ENCODE measurements at places on chromosomes 11 and 22.
A peak's percentile ranks its signal among the peaks of the same experiment; 100 is the strongest.

- DNase-seq, result no peak
Observed at GRCh38 chr11:55357560-55358184, 10.1 kb upstream of the OR4A15 start.

- no peak for DNase-seq
Observed at GRCh38 chr11:19342036-19342435, 101.3 kb upstream of the E2F8 start.

GRCh38 chr11:124898263-124898680 lies 607 bp upstream of the ROBO4 start:
- no peak for DNase-seq

- DNase-seq, result no peak
Observed at GRCh38 chr11:129374993-129375750, 476 bp upstream of the BARX2 start.

DNA sequence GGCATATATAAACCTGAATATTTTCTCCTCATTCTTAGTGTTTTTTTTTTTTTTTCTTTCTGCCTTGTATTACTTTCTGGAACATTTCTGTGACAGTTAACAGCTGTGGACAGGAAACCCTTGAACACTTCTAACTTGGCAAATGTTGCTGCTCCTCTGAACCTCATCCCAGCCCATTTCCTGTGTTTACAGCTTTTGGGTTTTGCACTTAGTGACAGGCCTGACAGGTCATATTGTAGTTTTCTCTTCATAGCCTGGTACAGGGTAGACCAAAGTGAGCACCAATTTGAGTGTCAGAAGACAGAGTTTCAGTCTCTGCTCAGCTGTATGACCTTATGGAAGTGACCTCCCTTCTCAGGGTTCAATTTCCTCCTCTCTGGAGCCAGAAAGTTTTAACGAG lies 91.6 kb downstream of the STIM1 start:
- peak; percentile 35 for DNase-seq

GRCh38 chr22:46079861-46080821 lies 70.2 kb upstream of the PPARA start:
- DNase-seq, result peak; percentile 59

DNA sequence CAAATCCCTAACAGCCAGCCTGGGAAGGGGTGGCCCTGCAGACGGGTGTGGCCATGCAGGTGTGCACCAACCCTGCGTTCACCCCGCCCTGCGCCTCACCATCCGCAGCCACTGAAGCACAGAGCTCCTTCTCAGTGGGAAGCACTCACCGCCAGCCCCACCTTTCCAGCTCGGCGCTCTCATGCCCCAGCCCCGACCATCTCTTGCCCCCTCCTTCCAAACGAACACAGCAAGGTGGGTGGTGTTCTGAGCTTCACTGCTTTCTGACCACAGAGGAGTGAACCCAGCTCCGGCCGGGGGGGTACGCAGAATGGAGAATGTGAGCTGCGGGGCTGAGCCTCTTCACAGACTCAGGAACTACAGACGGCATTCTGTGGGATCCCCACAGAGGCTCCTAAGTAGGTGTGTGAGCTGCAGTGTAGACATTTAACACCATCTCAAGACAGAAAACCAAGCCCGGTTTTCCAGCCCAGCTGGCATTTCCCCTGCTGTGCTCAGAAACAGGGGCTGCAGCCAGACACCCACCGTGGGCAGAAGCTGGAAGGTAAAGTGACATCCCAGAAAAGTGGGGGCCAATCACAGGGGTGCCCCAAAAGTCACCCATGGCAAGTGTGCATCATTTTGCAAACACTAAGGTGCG lies 88.4 kb upstream of the RTL6 start:
- peak; percentile 46 for DNase-seq

DNA sequence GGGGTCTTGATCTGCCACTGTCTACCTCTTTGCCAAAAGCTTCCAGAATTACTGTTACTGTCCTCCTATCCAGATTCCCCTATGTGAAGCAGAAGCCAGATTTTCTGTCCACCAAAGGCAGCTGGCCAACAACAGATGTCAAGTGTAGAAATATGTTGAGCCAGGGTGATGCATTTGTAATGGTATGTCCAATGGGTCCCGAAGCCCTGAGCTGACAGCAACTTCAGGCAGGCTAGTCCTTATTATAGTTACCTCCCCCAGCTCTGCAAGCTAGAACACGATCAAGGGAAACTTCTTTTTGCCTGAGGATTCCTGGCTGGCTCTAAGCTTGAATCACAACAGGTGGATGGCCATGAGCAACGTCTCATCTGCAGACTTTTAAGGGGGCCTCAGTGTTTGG lies 10.2 kb downstream of the PAMR1 start:
- no peak for DNase-seq

DNA sequence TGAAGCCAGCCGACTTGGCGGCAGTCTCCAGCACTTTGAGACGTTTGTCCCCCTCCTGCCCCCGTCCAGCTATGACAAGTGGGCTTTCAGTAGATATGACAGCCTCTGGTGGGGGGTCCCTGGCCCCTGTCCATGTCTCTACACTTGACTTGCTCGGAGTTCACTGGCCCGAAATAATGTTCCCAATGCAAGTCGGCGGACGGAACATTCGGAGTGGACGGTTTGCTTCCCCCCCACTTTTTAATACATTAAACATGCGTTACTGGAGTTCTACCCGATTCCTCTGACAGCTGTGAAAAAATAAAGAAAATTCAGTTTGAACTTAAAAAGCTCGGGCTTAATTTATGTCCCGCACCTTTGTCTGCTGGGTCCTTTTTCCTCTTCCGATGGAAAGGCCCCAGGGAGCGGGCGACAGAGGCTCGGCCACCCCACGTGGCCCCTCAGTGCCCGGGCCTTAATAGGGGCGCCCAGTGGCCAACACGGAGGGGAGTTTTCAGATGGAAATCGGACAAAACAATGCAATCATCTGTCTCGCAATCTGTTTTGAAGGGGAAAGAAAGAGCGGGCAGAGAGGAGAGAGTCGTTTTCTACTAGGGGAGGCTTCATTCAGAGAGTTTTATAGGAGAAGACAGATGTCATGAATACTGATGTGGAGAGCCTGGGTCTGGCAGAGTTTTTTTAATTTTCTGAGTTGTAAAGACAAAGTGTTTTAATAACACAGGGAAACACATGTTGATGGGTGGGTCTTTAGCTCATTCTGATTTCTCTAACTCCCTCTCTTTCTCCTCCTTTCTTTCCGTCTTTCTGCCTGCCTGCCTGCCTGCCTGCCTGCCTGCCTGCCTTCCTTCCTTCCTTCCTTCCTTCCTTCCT lies 50.2 kb downstream of the SMIM38 start:
- DNase-seq, result no peak

DNA sequence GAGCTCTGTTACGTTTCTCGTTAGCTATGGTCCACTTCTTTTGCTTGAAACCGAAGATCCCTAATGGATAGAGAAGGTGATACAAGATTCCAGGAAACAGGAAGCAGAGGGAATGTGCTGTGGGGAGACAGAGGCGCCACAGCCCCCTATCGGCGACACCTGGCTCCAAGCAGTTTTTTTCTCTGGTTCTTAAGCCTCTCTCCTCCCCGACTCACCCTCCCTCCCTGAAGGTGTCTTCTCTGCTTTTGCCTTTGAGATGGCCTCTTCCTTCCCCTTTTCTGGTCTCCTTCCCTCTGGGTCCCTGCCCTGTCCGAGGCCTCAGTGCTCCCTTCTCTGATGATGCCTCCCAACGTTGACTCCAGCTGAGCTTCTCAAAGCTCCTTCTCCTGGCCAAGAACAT lies 14.2 kb upstream of the APOBEC3A start:
- no peak for DNase-seq

DNA sequence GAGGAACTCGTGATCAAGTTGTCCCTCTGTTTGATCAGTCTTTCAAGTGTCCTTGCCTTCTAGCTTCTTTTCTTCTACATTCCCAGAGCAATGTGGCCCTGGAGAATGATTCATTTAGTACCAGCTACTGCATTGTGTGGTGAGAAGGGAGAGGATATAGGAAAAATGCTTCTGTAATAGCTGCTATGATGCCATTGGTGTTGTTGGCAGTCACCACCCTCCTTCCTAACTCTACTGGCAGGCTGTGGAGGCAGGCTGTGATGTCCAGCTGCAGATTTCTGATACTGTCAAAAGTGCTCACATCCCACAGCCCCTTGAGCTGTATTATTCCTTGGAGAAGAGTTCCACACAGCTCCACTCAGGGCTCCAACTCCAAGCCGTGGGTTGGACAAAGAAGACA lies 52.8 kb downstream of the ENDOD1 start:
- no peak for DNase-seq

GRCh38 chr22:49160261-49161001 lies 667.2 kb downstream of the BRD1 start:
- DNase-seq, result no peak

DNA sequence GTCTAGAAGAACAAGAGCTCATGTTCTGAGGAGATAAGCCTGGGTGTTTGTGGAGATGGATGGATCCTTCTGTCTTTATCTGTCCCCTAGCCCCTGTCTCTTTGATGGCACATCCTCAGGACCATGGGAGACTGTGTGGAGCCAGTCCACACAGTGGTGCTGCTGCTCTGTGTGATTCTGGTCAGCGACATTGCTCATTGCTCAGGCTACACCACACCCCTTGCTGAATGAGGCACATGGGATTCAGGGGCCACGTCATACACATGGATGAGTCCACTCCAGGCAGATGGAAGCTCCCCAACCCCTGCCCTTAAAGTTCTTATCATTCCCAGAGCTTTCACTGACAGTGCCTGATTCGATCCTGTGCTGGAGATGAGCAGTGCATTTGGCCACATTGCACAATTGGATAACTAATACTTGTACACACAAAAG lies 222.2 kb downstream of the NAV2 start:
- DNase-seq, result no peak

- DNase-seq, result no peak
Observed at GRCh38 chr22:19635644-19636043, 78.7 kb upstream of the SEPTIN5 start.

DNA sequence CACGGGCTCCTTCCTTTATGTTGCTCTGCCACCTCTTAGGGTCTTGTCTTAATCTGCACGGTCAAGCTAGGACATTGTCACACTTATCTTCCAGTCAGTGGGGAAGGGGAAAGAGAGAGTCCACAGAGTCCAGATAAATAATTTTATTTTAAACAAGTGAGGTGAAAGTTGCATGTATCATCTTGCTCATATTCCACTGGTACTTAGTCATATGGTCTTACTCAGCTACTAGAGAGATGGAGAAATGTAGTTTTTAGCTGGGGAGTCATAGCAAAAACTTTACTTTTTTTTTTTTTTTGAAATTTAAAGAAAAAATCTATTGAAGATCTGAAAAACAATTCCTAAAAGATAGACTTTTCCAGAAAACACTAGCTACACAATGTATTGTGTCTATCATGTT lies 29.0 kb downstream of the PDE3B start:
- no peak for DNase-seq

GRCh38 chr11:12430954-12431595 lies 53.7 kb downstream of the PARVA start:
- no peak for DNase-seq

GRCh38 chr11:34644669-34645406 lies 23.9 kb downstream of the EHF start:
- DNase-seq, result no peak

- DNase-seq, result no peak
Observed at GRCh38 chr11:47541070-47541469, 11.9 kb downstream of the CELF1 start.
